ENCODE measurements at places on chromosomes 5 and 9.

DNA sequence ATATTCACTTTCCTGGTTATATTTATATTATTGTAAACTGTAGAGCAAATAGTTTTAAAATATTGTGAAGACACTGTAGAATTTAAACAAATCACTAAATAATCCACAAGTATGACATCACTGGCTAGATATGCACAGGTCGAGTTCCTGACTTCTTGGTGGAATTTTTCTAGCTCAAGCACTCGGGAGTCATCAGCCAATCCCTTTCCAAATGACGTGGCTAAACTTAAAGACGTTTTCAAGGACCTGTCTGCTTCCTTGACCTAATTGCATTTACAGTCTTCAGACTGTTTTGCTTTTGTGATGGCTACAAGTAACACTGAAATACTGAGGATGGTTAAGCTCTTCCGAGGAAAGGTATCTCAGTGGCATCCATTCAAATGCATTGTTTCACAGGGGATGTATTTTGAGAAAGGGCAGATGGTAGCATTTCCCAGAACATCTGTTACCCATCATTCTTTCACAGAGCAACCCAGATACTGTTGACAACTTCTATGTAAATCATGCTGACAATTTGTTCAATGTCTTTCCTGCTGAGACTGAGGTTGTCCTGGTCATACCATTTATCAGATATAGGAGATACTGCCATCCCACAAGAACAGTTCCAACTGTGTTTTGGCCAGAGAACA is 262.8 kb downstream of the CDH10 start:
- no peak for DNase-seq

- no peak for DNase-seq
These were observed 106.8 kb downstream of the MAPKAP1 start for GRCh38 chr9:125600194-125600593.

DNA sequence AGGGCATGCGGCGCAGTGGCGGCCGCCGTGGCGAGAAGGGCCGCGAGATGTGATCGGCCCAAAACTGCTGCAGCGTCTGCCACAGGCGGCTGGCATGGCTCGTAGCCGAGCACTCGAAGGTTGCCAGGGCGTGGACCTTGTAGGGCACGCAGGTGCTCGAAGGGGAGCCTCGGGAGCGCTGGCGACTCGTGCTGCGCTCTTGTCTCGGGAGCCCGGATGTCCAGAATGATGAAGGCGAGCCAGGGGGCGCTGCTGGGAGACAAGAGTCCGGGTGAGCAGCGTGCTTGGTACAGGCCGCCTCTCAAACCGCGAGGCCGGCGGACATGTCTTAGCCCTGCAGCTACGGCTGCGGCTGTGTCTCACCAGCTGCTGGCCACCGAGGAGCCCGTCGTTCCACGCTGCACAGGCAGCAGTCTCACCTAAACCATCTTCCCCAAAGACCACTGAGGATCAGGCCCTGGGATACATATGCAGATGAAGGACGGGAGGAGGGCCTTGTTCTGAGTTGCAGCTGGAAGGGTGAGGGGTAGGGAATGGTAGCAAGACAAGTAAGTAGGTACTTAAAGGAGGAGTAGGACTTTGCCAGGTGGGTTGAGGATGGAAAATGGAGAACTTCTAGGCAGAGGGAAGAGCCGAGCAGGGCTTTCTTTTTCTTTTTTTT is 1.7 kb downstream of the CBY3 start:
- peak; percentile 86 for DNase-seq

GRCh38 chr9:91418215-91418610 is 5.4 kb downstream of the NFIL3 start:
- no peak for DNase-seq

- DNase-seq = no peak
These were observed 180.4 kb downstream of the PRR16 start for GRCh38 chr5:120644516-120644915.

- DNase-seq = no peak
These were observed 119.2 kb upstream of the SV2C start for GRCh38 chr5:75964008-75964407.

DNA sequence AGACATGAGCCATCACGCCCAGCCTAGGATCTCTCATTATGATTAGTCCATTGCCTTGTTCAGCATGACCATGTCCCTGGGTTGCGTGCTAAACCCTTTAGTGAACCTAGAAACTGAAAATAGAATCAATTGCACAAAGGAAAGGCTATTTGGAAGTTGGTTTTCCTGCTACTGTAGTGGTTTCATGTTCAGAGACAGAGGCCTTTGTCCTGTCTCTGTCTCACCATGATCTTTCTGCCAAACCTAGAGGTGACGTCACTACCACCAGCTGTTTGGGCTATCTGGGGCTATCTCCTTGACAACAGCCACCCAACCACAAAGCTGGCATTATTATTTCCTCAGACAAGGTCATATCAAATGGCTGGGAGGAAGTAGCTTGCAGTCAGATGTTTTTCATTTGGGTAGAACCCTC is 4.0 kb upstream of the CDK5RAP2 start:
- peak; percentile 61 for DNase-seq

DNA sequence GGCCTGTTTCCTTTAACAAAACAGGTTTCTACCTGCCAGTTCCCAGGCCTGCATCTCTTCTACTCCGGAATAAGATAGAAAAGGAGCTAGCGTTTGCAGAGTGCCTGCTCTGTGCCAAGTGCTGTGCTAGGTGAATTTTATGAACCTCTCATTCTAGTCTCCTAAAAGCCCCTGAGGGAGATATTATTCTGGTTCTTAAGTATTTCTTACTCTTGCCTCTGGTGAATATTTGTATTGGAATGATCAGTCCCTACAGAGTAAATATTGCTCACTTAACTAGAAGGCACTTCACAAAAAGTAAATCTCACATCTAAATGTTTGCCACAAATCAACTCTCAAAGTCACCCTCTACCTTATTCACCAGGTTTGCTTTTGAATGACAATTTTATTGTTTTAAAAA is 227.1 kb downstream of the AUH start:
- no peak for DNase-seq

- no peak for DNase-seq
These were observed 153.8 kb upstream of the FST start for GRCh38 chr5:53326424-53327153.

GRCh38 chr9:34203992-34204635 is 25.3 kb downstream of the UBAP1 start:
- no peak for DNase-seq

- DNase-seq = no peak
These were observed 117.9 kb upstream of the FST start for GRCh38 chr5:53362521-53362941.
